ENCODE measurements at places on chromosomes 16 and 17.

GRCh38 chr17:42598905-42599304 is 10.3 kb downstream of the RETREG3 start:
- DNase-seq = no peak

DNA sequence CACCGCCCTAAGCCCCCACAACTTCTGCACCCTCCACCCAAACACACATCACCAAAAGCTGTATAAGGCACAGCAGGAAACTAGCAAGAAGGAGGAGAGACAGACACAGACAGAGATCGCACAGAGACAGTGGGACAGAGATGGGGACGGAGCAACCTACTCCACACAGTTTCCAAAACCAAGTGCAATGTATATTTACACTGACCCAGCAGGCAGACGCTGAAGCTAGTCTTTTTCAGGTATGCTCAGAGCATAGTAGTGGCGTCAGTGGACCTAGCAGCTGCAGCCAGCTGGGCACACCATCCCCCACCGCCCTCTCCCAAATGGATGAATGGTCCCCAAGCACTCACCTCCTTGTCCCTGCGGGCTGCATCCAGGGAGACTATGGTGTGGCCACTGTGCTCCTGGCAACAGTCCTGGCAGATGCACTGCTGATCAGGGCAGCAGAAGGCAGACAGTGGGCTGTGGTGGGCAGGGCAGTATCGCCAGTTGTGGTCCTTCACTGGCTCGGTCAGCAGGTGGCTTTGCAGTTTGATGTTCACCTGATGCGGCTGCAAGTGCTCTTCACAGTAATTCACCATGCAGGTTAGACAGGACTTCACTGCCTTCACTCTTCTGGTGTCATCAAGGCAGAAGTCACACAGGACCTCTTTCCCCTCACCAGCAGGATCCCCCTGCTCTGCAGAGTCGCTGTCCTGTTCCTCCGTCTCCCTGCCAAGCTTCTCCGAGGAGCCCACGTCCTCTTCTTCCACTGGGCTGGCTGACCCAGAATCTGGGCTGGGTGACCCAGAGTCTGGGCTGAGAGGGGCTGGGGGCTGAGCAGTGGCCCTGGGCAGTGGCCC is 31.5 kb upstream of the FBXW10B start:
- DNase-seq = peak; percentile 35

GRCh38 chr17:82317394-82318168 is at the start of gene CD7:
CD7 (minus strand) TSS chr17:82317608; CDS start chr17:82317495, 113 bp downstream.
- DNase-seq = no peak

DNA sequence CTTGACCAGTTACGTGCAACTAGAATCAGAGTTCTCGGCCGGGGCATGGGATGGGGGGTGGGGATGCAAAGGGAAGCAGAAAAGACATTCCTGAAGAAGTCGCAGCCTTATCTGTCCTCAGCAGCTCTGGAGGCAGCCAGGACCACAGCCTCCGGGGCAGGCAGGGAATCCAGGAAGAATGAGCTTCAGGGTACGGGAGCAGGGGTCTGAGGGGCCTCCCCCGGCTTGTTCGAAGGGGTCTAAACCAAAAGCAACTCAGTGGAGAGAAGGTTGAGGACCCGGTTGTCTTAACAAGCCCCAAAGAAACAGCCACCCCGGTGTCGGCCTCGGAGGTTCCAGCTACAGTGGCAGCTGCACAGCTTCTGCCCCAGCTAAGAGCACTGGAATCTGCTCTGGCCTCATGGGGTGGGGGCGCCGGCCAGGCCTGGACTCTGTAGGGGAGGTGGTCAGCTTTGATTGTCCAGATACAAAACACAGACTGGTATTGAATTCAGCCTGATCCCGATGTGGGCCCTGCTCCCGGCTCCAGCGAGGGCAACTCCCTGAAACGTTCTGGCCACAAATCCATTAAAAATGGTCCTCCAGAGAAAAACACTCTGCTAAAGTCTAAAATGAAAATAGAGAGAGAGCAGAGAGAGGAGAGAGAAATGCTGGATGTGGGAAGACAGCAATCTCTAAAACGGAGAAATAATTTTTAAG is 7.7 kb downstream of the HOXB4 start:
- no peak for DNase-seq

GRCh38 chr16:83806036-83806435 is 1.7 kb upstream of the HSBP1 start:
- DNase-seq = no peak

DNA sequence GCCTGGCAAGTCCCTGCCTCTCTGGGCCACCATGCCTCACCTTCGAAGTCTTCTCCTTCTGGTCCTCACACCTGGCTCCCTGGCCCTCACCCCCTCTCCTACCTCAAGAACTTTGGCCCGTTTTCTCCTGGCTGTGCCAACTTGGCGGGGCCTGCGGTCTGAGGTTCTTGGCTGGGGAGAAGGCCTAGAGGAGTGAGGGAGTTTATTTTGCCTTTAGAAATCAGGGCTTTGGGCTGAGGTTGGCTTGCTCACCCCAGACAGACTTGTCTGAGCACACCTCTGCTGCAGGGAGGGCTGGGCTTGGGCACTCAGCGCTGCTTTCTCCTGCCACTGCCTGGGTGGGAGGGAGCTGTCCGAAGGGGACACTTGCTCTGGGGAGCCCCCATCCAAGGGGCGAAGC is 23.3 kb upstream of the TAC4 start:
- no peak for DNase-seq

DNA sequence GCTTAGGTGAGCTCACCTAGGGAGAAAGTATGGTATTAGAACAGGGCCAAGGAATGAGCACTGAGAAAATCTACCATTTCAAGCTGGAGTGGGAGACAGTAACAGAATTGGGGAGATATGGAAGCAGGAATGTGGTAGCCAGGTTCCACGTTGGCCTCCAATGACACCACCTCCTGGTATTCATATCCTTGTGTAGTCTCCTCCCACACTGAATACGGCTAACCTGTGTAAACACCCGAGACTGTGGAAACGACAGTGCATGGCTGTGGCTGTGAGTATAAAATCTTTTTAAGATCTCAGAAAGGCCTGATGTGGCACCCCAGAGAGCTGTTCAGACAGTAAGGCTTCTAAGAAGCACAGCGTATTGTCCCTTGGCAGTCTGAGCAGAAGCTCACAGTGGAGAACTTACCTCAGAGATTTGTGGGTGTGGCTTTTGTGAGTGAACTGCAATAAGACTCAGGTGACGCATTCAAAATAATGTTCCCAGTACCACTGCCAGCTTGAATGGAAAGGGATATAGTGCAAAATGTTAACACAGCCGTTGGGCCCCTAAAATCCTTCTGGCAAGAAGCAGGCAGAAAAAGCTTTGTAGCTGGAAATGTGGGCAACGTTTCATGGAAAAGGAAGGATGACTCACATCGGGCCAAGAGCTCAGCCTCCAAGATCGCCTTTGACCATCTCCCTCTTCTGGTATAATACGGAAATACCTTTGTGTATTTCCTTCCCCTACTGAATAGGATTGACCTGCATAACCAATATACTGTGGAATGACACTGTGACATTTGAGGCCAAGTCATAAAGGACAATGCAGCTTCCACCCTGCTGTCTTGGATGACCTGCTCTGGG is 14.4 kb downstream of the SDR42E1 start:
- DNase-seq = peak; percentile 81

DNA sequence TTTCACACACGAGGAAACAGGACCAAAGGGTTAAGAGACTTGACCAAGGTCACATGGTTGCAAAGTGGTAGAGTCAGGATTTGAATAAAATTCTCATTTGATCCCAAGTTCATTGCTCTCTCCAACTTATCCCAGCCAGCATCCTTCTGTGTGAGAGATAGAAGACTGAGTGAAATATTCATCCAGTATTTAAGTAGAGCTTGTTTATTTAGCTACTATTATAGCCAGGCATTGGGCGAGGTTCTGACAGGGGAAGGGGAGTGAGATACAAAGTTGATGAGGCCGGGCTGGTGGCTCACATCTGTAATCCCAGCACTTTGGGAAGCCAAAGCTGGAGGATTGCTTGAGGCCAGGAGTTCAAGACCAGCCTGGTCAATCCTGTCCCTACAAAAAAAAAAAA is 4.4 kb downstream of the ITGAL start:
- no peak for DNase-seq

DNA sequence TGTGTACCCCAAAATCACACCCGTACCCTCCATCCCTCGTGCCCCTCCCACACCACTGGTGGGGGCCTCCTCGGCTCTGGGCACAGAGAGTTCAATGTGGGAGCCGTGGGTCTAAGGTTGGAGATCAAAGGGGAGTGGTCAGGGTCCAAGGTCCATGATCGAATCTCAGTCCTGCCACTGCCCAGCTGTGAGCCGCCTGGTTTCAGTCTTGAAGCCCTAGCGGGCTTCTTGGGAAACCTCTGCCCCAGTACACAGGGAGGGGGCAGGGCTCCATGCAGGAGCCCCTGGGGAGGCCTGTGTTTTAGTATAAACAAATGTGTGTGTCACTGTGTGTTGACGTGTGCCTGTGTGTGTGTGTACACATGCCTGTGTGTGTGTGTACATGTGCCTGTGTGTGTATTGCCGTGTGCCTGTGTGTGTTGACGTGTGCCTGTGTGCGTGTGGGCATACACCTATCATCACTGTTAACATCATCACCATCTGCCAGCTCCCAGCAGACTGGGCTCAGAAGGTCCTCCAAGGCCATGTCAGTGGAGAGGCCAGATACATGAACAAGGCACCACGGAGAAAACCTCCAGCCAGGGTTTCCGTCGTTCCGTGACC is 26.5 kb upstream of the ZNF469 start:
- no peak for DNase-seq

DNA sequence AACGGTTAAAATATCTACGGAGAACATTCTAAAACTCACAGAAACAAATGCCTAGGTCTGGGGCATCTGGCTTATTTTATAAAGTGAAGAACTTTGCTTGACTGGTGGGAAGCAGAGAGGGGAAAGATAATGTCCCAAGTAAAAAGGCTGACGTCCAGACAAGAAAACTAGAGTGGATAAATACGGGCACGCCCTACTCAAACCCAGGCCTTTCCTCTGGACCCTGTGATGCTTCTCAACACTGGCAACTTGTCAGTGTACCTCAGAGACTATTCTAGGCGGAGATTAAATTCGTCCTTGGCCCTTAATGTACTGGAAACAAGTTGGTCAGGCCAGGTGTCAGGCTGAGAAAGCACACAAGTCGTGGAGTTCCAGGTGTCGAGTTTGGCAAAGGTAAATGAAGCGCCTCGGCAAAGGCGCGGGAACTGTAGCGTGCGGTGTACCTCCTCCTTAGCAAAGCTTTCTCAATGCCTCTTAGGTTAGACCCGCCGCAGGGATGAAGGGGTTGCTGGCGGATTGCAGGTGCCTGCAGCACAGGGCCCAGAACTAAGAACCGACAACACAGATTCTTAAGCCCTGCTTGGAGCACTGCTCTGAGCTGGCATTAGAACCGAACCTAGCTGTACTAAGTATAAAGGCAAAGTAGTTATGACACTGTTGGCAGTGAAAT is 668 bp upstream of the UNK start:
- no peak for DNase-seq
